ENCODE measurements at places on chromosomes 5 and 9.

DNA sequence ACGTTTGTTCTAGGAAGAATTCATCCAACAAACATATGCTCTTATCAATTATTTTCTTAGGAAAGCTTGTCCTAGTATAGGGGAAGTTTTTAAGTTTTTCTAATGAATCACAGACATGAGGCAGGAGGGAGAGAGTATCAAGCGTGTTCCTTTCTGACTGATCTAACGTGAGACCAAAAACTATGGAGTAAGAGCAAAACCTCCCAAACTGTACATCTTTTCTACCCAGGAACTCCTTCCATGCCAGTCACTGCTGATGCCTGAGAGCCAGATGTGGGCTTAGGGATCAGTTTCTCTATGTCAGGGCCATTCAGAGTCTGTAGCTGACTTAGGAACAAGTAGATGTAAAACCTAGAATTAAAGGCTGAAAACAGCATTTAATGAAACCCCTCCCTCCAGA, 51.7 kb upstream of the NFIB start:
- DNase-seq: peak; percentile 48

DNA sequence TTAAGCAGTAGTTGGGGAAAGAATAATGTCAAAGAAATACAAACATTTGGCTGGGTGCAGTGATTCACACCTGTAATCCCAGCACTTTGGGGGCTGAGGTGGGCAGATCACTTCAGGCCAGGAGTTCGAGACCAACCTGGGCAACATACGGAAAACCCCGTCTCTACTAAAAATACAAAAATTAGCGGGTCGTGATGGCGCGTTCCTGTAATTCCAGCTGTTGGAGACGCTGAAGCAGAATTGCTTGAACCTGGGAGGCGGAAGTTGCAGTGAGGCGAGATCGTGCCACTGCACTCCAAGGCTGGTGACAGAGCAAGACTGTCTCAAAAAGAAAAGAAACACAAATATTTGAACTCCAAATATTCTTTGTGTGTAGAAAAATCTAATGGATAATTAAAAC, 4.7 kb downstream of the MATR3 start:
- no peak for DNase-seq

GRCh38 chr9:5264219-5264595, 33.0 kb downstream of the INSL4 start:
- no peak for DNase-seq

DNA sequence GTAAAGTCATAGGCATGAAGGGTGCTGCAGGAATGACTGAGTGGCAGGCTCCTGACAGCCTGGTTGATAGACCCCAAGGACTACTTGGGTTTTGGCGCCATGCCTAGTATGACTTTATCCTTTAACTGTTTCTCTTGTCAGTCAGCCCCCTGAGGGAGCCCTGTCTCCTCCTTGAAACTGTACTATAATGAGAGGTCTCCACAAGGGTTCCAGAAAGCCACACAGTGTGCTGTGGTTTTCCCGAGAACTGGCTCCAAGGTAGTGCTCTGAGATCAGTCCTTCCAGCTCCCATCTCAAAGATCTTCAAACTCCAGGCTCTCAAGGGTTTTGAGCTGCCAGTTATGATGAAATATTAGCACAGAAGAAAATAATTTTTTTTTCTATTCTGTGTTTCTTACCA, 26.7 kb upstream of the TNC start:
- DNase-seq: no peak

DNA sequence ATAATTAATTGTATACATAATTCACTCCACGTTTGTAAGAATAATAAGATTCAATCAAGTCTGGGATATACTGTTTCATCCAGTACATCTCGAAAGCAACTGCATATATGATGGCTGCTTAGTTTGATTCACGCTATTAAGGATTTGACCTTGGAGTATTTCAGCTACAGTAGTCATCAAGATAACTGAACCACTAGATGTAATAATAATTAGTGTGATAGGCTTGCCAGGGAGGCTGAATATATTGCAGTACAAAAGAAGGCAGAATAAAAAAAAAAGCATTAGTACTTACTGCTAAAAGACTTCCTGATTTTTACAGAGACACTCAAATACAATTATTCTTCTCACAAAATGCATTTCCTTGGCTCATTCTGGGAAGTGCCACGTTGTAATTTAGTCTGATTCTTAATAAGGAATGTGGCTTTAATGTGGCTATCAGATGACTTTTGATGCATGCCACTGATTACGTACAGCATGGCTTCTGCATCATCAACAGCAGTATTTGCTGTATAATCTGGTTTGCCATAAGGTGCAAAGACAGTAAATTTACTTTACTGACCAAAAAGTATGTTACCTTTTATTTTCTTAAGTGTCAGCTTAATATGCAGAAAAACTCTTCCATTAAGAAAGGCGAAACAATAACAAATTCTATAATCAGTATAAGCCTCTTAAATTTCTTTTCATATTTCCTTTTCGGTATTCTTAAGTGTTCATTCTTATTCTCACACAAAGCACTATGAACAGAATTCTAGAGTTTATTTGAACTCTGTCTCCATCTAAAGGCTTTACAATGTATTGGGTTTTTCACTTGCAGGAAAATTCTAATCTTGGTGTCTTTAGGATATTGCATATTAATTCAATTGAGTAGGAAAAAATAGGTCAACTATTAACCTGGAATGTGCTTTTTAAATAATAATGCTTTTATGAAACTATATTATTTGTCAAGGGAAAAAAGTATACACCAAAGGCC, 166.4 kb downstream of the SLF1 start:
- no peak for DNase-seq

DNA sequence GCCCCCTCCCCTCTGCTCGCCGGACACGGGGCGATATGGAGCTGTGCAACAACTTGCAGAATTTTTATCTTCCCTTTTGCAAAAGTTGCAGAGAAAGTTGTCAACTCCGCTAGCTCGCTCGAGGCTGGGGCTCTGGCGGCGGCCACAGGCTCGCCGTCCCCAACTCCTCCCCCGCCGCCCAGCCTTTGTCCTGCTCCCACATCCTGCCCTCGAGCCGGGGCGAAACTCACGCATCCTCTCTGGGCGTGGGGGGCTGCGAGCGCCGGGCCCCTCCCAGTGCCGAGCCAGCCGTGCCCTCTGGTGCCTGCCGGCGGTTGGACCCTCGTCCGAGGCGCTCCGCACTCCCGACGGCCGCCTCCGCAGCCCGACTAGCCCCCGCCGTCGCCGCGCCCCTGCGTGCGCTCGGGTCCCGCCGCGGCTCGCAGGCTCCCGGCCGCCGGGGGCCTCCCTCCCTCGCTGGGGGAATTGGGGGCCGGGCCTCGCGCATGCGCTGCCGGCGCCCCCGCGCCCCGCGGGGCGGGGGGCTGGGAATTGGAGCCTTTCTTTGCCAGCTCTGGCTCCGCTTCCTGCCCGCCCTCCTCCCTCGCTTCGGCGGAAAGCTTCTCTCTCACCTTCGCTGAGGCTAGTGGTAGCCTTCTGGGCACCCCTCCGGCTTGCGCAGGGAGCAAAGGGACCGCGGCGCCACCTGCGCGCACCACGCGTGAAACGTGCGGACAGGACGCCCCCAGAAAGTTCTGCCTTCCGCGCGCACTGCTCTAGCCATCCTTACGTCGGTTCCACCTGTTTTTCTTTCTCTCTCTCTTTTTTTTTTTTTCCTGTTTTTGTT, at the start of gene CCNJL:
CCNJL (minus strand) TSS at position 431 of the 826 bp plus-strand sequence. CDS start 641 bp downstream, outside the sequence.
- peak; percentile 36 for DNase-seq

- DNase-seq: peak; percentile 52
Observed at GRCh38 chr5:140141241-140141640, 15.5 kb downstream of the IGIP start.

DNA sequence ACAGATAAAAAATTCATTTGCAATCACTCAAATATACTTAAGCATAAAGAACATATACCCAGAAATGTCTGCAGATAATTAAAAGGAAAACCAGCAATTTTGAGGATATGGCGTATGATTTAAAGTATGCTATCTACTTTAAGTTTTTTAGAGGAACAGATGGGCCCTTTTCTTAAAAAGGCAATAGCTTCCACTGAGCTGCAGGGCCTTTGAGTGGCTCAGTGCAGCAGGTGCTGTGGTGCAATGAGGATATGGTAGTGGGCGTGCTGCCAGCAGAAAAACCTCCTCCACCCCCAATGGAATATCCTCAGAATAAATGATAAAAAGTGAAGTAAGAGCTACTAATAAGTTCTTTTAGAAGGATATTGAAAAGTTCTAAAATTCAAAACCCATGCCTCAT, 814.5 kb downstream of the MTRR start:
- DNase-seq: no peak

DNA sequence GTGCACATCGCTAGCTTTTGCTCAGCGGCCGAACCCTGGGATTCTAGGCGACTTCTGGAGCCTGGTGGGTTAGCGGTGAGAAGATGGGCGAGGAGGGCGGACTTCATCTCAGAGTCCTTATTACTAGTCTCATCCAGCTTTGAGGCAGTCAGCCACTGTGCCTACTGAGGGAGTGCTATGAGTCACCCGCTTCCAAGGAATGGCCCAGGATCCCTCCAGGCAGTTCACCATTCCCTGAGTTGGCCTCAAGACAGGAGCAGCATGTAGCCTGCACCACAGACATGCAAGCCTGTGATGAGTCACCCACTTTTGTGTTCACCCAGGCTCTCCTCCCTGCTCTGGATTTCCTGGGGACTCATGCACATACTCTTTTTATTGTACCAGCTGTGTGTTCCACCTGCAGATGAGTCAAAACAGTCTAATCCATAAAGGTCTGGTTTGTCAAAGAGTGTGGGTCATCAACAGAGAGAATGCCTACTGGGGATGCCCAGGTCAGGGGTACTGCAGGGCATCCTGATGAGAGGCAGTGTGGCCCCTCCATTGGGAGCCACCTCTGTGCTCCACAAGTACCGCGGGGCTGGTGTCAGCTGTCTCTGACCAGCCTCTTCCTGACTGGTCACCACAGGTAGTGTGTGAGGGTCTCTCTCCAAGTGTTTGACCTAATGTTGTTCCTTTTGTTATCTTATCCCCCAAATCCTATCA, 20.2 kb downstream of the SLC22A5 start:
- peak; percentile 98 for DNase-seq

- DNase-seq: no peak
Observed at GRCh38 chr9:131942146-131942720, 137.4 kb downstream of the MED27 start.

GRCh38 chr5:132426525-132427138, 57.1 kb downstream of the SLC22A5 start:
- DNase-seq: peak; percentile 96

GRCh38 chr9:36956908-36957307, 77.2 kb downstream of the PAX5 start:
- DNase-seq: no peak

DNA sequence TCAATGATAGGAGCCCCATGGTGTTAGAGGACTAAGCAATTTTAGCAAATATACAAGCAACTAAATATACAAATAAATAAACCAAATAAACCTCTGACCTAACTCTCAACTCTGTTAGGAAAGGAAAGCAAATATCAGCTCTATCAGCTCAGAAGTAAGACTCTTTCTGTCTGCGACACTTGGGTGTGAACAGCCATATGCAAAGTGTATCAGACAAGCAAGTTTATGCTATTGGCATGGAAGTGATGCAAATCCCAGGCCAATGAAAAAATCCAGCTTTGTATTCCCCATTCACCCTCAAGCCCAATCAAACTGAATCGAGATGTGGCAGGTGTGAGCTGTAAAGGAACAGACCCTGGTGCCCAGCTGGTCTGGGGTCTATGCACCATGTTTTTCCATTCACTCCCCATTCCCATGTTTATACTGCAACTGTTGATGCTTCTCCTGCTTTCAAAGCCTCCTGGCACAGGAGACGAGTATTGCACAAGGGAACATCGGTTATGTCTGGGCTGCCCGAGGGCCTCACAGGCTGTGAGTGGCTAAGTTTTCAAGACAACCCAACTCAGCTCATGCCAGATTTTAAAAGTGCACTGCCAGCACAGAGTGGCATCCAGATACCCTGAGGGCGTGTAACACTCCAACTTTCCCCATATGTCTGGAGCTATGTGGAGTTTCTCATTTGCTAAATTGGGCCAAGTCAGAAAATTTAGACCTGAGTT, 73.1 kb downstream of the FEM1C start:
- peak; percentile 31 for DNase-seq

- no peak for DNase-seq
Observed at GRCh38 chr5:150068961-150069645, 17.3 kb downstream of the CSF1R start.

DNA sequence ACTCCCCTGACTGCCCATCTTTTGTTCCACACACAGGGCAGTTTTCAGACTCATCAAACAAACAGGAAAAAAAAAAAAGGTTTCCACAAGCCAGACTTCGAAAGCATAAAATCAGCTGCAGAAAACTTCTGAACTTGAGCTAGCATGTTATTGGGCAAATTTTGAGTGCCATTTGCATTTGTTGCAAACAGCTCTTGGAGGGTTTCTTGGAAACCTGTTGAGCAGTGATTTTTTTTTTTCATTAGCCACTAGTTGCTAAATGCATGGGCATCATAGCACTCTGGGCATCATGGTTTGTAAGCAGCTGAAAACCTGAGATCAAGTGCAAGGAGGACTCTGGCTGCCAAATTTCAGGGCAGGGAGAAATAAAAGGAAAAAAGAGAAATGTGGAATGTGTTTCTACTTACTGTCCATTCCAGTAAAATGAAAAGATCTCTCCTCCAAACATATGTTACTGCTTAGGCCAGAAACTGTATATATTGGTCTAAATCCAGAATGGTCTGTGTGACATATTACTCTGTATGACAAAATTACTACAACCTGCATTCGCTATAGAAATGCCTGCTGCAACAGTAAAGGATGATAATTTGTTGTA, 85.2 kb upstream of the SMIM23 start:
- DNase-seq: no peak

- DNase-seq: peak; percentile 93
Observed at GRCh38 chr5:179326122-179326927, 18.9 kb downstream of the ADAMTS2 start.

DNA sequence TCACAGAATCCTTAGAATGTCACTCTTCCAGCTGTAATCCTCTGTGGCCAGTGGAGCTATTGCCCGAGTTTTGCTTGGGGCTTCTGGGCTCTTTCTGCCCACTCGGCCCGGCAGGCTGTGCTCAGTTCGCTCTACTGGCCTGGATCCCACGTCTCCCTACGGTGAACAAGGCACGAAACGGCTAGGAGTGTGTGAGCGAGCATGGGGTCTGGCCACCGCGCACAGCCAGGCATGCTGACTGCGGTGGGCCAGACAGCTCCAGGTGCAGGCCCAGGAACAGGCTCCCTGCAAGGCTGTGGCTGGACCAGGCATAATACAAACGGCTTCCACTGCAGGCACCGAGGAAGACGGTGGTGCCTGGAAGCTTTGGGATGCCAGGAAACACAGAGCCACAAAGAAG, 2035.5 kb upstream of the ACO1 start:
- no peak for DNase-seq

Data from AG08395 (cell line).